COR-L47 (cell line): ENCODE measurements at places on chromosomes 1 and 21.

DNA sequence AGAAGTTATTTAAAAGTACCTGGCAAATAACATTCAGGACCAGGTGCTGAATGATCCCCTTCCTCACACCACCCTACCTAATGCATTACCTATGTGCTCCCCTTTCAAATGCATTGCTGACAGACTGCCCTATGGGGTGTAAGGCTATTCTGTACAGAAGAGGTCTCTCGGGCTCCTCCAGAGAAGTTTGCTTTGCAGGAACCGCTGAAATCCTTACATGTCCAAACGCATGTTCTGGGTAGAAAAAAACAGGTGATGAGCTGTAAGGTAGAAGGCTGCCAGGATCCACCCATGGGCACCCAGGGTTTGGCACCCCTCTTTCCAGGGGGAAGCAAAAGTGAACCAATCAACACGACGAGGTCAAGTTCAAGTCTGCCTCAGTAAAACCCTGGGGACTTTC is 58.3 kb upstream of the TARBP1 start:
- no peak for DNase-seq

DNA sequence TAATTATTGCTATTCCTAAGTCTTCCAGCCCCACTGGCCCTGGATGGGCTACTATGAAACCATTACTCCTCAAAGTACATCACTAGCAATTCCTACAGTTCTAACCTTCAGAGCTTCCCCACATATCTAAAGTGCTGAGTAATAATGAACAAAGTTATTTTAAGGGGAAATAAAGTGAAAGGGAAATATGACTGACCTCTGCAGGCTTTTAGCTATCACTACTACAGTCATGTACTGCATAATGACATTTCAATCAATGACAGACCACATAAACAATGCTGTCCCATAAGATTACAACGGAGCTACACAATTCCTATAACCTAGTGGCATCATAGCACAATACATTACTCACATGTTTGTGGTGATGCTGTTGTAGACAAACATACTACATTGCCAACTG is 32.5 kb upstream of the ASPM start:
- no peak for DNase-seq

- no peak for DNase-seq
Measured at GRCh38 chr1:55334160-55334559, 119.0 kb upstream of the USP24 start.

DNA sequence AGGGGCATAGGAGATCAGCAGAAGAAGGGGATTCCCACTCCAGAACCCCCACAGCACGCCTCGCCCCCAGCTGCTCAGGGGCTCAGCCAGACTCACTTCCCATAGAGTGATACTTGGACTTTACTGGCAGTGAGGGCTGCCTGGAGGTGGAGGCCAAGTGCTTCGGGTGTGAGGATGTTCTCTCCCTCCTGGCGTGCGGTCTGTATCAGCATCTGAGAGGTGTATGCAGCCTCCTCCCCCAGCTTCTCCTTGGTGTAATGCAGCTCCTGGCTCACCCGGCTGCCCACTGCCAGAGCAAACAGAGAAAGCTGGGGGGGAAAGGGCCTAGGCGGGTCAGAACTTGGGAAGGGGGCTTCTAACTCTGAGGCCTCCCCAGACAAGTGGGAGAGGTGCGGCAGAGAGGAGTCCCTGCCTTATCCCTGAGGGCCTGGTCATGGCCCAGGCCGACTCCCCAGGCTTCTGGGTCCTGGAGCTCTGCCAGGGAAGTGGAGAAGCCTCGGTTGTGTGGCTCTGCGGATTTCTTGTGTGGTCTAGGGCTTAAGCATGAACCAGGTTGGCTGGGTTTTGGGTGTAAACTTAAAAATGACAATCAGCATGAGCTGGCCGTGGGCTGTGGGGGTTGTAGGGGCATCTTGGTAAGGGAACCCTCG is 10.9 kb downstream of the PTCH2 start:
- DNase-seq: no peak
